ENCODE measurements at places on chromosomes 13 and 19.

DNA sequence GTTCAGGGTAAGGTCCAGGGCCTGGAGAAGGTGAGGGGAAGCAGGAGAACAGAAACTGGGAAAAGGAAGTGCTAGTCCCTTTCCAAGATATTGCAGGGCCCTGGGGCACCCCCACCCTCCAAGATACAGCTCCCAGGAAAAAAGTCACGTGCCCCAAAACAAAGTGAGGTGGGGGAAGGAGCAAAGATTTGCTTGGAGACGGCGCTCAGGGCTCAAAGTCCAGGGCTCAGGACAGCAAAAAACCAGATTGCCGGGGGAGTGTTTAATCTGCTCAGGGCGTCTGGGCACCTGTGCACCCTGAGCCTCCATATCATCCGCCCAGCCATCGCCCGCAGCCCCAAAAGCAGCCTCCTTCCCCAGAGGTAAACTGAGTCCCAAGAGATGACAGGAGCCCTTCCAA lies 6.3 kb downstream of the SMIM24 start:
- DNase-seq = no peak

DNA sequence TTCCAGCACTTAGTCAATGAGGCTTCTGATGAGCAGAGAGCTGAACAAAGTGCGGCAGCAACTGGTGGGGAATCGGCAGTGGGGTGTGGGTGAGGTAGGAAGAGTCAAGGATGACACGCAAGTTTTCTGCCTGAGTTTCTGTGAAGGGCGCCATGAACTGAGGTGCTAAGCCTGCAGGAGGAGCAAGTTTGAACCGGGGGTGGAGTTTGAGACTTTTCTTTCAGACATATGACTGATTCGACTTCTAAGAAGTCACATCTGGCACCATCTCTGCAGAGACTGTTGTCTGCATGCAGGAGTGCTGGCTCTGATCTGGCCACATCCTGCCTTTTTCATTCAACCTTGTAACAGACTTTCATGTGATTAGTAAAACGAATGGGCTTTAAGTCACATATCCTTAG lies 14.8 kb upstream of the GPI start:
- peak; percentile 13 for DNase-seq

DNA sequence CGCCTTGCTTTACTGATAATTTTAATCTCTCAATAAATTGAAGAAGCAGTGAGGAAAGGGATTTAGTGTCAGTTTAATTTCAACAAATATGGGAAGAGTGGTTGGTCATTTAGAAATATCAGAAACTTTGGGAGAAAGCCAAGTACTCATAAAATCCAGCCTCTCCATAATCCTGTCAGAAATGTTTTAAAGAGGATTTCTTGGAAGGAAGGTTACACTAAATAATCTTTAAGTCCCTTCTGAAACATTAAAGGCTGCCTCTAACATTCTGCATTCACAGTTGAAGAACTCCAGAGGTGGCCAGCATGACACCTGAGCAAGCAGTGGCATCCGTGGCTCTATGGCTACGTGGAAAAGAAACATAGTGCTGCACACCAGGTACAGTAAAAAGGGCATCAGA lies 378.5 kb downstream of the ENOX1 start:
- DNase-seq = no peak

DNA sequence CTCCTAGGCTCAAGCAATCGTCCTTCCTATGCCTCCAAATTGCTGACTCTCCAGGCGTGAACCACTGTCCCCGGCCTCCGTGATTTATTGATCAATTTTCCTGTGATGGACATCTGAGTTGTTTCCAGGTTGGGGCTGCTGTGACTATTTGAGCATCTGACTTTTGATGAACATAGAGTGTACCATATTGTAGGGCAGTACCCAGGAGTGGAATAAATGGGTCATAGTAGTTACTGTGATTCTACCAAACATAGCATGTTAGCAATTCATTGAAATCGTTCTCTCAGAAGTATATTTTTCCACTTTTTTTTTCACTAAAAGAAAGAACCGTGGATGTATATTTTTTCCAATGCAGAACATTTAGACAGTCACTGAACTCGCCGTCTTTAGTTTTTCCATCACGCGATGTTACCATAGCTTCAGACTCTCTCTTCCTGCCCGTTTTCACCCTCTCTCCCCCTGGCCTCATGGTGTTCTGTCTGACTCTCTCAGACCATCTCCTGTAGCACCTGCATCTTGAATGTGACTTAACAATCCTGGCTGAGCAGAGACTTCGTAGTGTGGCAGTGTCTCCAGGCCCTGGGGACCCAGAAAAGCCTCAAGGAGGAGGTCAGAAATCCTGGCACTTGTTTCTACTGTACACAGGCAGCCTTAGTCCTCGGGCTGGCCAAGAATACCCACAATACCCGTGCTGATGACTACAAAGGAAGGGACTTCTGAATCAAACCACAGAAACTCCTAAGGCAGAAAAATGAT lies 3.2 kb upstream of the RASGRP4 start:
- DNase-seq = no peak

DNA sequence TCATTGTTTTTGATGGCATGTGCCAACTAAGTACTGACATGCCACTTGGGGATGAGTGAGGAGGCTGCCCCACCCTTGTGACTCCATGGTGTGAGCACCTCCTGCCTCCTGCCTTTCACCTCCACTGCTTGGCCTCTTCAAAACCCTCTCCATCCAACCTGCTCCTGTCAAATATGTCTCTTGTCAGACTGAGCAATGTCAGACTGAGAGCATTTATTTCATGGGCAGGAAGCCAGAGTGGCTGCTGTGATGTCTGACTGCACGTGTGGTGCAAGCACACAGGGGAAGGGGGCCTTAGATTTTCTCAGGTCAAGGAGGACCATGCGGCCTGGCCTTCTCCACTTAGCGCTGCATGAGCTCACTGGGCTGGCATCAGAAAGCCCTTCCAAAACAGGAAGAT lies 68.3 kb downstream of the STARD13 start:
- no peak for DNase-seq

DNA sequence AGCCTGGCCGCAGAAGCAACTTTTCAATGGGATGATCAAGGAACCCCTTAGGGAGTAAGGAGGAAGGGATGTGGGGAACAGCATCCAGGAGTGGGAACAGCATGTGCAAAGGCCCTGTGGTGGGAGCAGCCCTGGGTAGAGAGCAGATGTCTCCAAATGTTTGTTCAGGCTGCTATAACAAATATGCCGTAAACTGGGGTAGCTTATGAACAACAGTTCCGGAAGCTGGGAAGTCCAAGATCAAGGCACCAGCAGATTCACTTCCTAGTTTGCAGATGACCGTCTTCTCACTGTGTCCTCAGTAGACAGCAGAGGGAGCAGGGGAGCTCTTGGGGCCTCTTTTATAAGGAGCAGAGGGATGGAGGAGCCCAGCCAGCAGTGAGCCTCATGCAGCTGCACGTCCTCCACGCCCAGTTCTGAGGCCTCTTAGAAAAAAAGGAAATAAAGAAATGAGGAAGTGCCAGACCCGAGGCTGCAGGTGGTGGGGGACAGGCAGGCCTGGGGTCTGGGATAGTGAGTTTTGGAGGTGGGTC lies 4.2 kb upstream of the LRRC25 start:
- peak; percentile 70 for DNase-seq

- DNase-seq = no peak
These were observed 25.5 kb downstream of the RHPN2 start for GRCh38 chr19:33039108-33039599.

DNA sequence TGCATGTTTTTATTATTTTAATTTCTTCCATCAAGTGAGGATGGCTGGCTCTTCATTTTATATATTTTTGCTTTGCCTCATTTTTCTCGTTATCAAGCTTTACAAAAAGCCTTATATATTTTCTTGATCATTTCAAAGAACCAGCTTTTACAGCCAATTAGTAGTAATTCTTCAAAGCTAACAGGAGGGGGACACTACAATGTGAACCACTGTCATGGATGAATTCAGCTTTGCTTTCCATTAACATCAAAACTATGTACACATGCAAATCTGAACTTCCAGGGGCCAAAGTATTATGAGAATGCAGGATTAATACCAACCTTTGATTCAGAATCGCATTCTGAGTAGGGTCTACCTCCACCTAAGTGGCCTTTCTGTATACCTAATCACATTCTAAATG lies 11.1 kb downstream of the UQCRFS1 start:
- DNase-seq = no peak

- no peak for DNase-seq
These were observed 8.8 kb upstream of the COX7A1 start for GRCh38 chr19:36160821-36161596.

DNA sequence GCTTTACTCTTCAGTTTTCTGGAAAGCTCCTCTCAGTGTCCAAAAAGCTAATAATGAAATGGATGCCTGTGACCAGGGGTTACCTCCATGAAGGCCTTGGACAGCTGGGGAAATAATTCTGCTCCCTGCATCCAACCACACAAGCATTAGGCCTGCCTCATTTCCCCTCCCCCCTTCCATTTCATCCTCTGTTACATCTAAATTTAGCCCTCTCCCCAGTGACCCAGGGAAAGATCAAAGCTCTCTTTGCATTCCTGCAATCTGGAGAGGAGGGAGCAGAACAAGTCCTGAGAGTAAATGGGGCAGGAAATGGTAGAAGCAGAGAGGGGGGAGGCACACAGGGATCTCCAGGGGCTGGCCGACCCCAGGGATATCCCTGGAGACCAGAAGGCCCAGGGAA lies 452.7 kb downstream of the TSHZ3 start:
- no peak for DNase-seq

GRCh38 chr13:20904908-20905307 lies 2.4 kb upstream of the XPO4 start:
- DNase-seq = no peak

DNA sequence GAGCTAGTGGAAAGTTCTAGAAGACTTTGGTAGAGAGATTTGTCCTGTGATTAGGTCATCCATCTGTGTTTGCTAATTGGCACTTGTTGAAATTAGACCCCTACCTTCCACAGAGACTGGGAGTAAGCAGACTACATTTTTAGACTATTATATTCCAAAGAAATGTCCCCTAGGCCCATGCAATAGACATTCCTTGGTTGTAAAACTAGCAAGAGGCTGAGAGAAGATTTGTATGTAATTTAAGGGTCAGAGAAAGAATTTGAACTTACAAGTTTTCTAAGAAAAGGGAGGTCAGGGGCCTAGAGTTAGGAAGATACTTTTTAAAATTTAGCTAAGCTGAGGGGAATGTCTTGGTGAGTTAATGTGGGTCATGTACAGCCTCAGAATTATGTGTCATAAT lies 470.7 kb upstream of the SLITRK1 start:
- DNase-seq = peak; percentile 47

- no peak for DNase-seq
These were observed 61.6 kb upstream of the PCDH17 start for GRCh38 chr13:57569986-57570385.
